ENCODE measurements at places on chromosomes 4 and X.

GRCh38 chrX:42384956-42385355, 393.0 kb downstream of the PPP1R2C start:
- H3K36me3 ChIP-seq = no peaks in the 10 kb centered on the region
- DNase-seq = no peak
- no peak overlapping the region for H3K4me3 ChIP-seq
- H3K4me1 ChIP-seq = no peaks in the 10 kb centered on the region
- peaks cover 4% of the 10 kb centered on the region for H3K27me3 ChIP-seq
- H3K27ac ChIP-seq = no peak overlapping the region

DNA sequence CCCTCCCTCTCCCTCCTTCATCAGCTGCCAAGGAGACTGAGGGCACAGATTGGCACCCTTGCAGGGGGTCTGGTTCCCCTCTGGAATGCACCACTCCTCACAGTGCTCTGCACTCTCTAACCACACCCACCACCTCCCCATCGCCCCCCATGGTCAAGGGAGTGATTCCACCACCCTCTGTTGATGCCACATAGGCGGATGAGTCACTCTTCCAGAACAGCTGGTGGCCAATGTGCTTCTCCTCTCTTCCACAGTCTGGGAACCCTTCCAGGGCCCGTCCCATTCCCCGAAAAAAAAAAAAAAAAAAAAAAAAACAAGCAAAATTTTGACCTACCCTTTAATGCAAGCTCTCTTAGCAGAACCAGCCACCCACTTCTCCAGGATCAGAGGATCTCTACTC, 341.3 kb upstream of the KLF3 start:
- no peak overlapping the region for H3K27ac ChIP-seq
- no peaks in the 10 kb centered on the region for H3K27me3 ChIP-seq
- H3K4me1 ChIP-seq = peaks cover 32% of the 10 kb centered on the region
- no peak overlapping the region for H3K4me3 ChIP-seq
- DNase-seq = no peak

DNA sequence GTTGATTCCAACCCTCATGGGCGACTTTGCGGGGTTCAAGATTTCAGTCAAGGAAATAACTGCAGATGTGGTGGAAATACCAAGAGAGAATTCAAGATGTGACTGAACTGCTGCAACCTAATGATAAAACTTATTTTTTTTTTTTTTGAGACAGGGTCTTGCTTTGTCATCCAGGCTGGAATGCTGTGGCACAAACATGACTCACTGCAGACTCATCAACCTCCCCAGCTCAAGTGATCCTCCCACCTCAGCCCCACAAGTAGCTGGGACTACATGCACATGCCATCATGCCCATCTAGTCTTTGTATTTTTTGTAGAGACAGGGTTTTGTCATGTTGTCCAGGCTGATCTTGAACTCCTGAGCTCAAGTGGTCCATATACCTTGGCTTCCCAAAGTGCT, 19.5 kb upstream of the WDFY3 start:
- H3K27ac ChIP-seq = no peak overlapping the region
- no peaks in the 10 kb centered on the region for H3K36me3 ChIP-seq
- DNase-seq = no peak
- no peaks in the 10 kb centered on the region for H3K4me1 ChIP-seq
- H3K27me3 ChIP-seq = no peaks in the 10 kb centered on the region

DNA sequence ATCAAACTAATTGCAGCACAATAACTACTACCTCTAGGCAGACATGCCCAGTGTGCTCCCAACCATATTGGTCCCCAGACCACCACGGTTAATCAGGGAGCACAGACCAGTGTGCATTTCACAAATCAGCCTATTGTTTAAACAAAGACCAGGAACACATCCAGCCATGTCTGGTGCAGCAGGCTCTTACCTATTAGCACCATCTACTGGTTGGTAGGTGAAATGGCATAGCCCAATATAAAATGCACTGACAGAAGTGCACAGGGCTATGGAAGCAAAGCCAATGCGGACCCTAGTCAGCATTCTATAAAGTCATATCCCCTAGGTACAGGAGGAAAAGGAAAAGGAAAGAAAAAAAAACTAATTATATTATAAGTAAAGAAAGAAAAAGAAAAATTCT, 15.5 kb upstream of the CYLC1 start:
- no peaks in the 10 kb centered on the region for H3K36me3 ChIP-seq
- no peaks in the 10 kb centered on the region for H3K4me1 ChIP-seq
- H3K27me3 ChIP-seq = no peaks in the 10 kb centered on the region
- H3K4me3 ChIP-seq = no peak overlapping the region

DNA sequence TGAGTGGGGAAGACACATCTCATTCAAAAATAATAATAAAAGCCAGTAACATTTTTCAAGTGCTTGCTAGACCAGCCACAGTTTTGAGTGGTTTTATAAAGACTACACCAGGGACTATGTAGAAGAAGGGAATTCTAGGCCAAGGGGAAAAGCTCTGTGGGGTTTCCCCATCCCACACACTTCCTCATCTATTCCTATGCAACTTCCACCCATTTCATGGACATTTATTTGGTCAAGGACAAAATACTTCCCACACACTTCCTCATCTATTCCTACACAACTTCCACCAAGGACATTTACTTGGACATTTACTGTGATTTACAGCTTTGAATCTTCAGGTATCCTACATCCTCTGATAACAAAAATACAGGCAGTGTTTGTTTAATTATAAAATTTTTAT, 86.5 kb upstream of the KLF3 start:
- no peak overlapping the region for H3K4me3 ChIP-seq
- H3K4me1 ChIP-seq = peaks cover 4% of the 10 kb centered on the region
- no peaks in the 10 kb centered on the region for H3K36me3 ChIP-seq

DNA sequence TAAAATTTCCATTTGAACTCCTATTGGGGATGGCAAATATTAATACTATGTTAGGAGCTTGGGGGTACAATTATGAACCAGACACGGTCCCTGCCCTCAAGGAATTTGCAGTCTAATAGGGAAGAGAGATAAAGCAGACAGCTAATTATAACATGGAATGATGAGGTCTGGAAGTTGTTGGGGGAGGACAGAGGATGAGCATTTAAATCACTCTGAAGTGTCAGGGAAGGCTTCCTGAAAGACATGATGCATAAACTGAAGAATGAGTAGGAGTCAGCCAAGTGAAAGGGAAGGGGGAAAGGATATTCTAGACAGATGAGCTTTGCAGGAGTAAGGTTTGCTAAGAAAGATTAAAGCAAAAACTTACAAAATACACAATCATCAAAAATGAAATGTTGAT, 15.9 kb downstream of the PLAC1 start:
- DNase-seq = no peak
- no peaks in the 10 kb centered on the region for H3K4me1 ChIP-seq
- H3K27me3 ChIP-seq = no peaks in the 10 kb centered on the region
- no peaks in the 10 kb centered on the region for H3K36me3 ChIP-seq

DNA sequence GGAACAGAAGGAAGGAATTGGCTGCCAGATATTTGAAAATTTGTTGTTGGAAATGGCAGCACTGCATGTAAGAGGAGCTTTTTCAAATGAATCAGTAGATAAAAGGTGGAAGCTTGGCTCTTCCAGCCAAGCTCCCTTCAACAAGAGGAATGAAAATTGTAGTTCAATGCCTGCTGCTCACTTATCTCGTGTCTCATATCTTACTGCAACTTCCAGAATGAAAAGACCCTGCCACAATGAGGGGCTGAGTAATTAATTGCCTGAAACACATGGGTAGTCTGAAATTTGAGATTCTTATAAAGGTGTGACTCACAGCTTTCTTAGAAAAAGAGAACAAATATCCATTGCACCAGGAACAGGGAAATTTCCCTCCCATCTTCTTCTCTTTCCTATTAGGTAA, 53.0 kb downstream of the HAND2 start:
- no peaks in the 10 kb centered on the region for H3K36me3 ChIP-seq
- DNase-seq = no peak
- no peak overlapping the region for H3K4me3 ChIP-seq

GRCh38 chr4:16896881-16897750, 1.3 kb downstream of the LDB2 start:
- no peaks in the 10 kb centered on the region for H3K27me3 ChIP-seq
- H3K4me1 ChIP-seq = peaks cover 41% of the 10 kb centered on the region

DNA sequence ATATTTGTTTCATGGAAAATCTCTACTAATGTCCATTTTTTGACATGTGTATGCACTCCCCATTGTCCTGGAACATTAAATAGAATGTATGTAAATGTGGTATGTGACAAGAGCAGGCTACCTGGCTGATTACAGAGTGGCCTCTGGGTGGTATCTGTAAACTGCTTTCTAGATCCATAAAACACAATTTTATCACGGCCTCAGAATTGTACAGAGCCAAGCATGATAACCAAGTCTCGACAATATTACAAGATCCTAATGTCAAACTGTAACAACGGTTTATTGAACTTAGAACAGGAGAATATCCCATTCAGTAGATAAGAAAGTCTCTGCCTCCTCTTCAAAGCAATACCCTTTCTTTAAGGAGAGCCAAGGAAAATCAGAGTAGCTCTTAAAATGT, 212.4 kb downstream of the PCDH7 start:
- H3K36me3 ChIP-seq = no peaks in the 10 kb centered on the region
- no peaks in the 10 kb centered on the region for H3K4me1 ChIP-seq
- H3K27ac ChIP-seq = no peak overlapping the region
- no peaks in the 10 kb centered on the region for H3K27me3 ChIP-seq
- H3K4me3 ChIP-seq = no peak overlapping the region
- no peak for DNase-seq

DNA sequence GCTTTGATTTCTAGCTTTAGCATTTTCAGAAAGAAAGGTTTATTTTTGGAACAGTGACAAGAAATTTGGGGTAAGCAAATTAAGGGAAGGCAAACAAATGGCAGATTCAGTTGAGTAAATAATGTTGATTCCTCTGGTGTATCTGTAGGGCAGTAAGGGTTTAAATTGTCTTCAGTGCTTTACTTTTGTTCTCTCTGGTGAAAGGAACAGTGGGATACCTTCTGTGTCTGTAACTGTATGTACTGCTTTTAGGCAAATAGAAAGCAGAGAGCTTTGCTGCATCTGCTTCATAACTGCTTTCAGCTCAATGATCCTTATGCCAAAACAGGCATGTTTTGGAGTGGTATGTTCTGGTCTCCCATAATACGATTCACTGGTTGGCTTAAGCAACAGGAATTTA, 932.1 kb upstream of the SLIT2 start:
- no peaks in the 10 kb centered on the region for H3K27me3 ChIP-seq
- no peaks in the 10 kb centered on the region for H3K36me3 ChIP-seq
- DNase-seq = no peak
- no peak overlapping the region for H3K4me3 ChIP-seq
- no peaks in the 10 kb centered on the region for H3K4me1 ChIP-seq
